ENCODE measurements at places on chromosomes 2 and 18.

- DNase-seq: peak; percentile 26
Measured at GRCh38 chr2:197889041-197889440, 84.6 kb downstream of the PLCL1 start.

- DNase-seq: no peak
Measured at GRCh38 chr2:21356086-21356856, 232.5 kb downstream of the TDRD15 start.

GRCh38 chr2:127024769-127025358 is 82.1 kb downstream of the BIN1 start:
- no peak for DNase-seq

- DNase-seq: no peak
Measured at GRCh38 chr2:96423291-96423690, 81.9 kb downstream of the NEURL3 start.

DNA sequence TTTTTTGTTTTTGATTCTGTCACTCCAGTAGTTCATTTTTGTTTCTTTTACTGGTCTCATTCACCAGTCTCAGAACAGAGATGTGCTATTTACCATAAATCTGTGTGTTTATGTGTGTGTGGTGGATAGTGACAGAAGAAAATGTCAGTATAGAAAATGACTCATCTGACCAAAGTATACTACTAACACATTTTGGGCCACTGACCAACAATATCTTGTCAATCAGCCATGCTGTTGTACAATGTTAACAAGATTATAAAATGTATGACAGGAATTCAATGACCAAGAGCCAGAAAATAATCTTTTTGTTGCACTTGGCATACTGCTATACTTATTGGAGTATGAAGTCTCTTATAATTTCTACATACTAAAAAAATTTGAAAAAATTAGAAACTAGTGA is 1081.4 kb upstream of the NRXN1 start:
- no peak for DNase-seq

GRCh38 chr18:24108641-24109040 is 30.2 kb upstream of the CABYR start:
- no peak for DNase-seq

GRCh38 chr2:68341583-68341982 is 21.8 kb upstream of the CNRIP1 start:
- DNase-seq: no peak

- peak; percentile 5 for DNase-seq
Measured at GRCh38 chr18:79857082-79857671, 59.4 kb downstream of the KCNG2 start.

GRCh38 chr2:233672886-233673285 is 1.2 kb downstream of the UGT1A9 start:
- DNase-seq: no peak

- no peak for DNase-seq
Measured at GRCh38 chr2:18976168-18976961, 382.1 kb downstream of the OSR1 start.

DNA sequence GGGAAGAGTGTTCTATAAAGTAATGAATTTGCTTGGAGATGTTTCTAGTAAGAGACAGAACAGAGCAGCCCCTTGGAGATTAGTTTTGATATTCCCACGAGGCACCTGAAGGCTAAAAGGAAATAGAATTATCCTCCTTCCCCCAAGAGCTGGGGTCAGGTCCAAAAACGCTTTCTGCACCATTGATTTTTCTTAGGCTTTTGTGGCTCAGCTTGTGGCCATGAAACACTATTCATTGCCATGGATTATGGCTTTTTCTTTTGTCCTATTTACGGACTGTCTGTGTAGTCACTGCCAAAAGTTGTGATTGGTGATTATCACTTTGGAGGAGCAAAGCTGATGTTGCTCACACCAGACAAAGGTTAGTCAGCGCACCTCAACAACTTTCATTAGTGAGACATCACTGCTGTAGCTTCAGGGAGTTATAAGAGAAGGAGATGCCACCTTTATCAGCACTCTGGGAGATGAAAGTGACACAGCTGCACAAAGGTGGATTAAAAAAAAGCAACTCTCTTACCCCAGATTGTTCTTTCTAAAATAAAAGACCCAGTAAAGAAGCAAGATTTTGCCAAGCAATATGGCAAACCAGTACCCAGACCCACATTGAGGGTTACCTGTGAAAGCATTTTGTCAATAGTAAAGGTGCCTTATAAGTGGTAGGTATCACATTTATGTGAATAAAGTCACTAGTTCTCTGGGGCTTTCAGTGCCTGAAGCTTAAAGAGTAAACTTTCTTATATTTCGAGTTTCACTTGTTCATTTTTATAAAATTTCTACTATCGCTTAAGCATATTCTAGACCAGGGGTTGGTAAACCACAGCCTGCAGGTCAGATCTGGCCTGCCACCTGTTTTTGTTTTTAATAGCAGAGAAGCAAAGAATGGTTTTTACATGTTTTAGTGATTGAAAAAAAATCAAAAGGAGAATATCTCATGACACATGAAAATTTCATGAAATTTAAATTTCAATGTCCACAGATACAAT is 10.6 kb downstream of the CXCR4 start:
- no peak for DNase-seq

- DNase-seq: no peak
Measured at GRCh38 chr2:15253835-15254286, 307.3 kb downstream of the NBAS start.

DNA sequence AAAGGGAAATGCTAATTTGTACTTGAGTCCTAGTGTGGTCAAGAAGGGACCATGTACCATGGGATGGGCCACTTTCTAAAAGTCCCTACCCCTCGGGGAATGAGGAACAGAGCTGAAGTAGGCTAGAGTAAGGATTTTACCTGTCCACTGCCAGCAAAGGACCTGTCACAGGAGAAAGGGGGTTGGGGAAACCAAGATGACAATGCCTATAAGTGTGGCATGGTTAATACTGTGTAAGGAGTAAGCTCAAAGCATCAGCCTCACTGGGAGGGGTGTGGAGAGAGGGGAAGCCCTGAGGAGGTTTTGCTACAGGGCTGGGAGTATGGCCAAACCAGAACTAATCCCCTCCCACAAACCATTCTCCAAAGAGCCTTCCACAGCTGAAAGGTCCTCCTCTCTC is 15.8 kb downstream of the GKN2 start:
- DNase-seq: no peak

DNA sequence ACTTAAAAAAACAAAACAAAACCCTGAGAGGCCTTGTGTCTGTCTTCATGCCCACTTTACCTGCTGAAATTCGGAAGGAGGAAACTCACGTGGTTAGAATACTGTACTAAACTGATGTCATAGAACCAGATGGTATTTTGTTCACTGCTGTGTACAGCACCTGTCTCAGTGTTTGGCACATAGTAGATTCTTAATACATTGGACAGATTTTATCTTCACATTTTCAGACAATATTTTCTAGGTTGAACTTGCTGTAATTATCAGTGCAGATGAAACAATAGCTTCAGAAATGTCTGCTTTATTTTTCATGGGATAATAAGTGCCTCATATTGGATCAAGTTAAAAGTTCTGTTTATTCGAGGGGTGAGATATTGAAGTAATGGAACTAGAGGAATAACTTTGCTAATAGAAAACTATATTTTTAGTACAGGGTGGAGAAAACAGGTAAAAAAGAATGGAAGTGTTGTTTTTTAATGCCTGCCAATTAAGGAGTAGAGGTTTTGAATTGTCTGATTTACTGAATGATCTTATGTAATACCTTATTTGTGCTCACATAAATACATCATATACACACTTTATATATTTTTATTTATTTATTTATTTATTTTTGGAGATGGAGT is 23.7 kb downstream of the DDX1 start:
- DNase-seq: no peak

GRCh38 chr18:57085371-57085770 is 61.5 kb upstream of the BOD1L2 start:
- no peak for DNase-seq

- no peak for DNase-seq
Measured at GRCh38 chr2:175648577-175649063, 353.4 kb downstream of the LNPK start.

DNA sequence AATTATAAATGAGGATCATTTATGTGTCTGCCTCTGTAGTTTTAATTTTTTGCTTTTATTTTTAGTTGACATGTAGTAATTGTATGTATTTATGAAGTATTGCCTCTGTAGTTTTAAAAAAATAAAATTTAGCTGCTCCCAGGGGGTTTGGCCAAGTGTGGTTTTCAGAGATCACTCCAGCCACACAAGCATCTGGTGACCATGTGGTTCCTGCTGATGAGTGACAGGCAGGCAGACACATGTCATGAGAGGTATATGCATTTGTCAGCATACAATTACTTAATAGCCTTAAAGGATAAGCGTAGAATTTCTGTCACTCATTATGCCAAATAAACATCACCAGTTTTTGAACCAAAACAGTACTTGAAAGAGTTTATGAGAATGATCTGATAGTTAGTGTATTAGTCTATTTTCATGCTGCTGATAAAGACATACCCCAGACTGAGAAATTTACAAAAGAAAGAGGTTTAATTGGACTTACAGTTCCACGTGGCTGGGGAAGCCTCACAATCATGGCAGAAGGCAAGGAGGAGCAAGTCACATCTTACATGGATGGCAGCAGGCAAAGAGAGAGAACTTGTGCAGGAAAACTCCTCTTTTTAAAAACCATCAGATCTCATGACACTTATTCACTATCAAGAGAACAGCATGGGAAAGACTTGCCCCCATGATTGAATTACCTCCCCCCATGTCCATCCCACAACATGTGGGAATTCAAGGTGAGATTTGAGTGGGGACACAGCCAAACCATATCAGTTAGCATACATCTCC is 29.6 kb downstream of the MREG start:
- no peak for DNase-seq

DNA sequence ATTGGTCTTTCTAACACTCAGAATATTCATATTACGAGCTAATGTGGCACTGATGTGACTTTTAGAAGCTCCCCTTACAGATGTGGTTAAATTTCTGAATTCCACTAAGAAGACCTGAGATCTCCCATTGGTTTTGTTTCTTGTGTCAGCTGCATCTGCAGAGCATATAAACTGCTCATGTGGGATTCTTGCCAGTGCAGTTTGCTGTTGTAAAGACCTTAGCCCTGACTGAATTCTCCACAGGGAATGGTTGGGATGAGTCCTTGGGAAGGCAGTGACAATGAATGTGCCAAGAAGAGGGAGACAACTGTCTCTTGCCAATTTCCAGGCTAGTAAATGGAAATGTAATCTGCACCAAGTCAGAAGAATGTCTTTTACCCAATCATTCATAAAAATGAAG is 94.1 kb downstream of the PTPRM start:
- no peak for DNase-seq

GRCh38 chr2:32969444-32970162 is 22.9 kb downstream of the LTBP1 start:
- no peak for DNase-seq

- DNase-seq: no peak
Measured at GRCh38 chr2:134290358-134290757, 36.5 kb downstream of the MGAT5 start.

DNA sequence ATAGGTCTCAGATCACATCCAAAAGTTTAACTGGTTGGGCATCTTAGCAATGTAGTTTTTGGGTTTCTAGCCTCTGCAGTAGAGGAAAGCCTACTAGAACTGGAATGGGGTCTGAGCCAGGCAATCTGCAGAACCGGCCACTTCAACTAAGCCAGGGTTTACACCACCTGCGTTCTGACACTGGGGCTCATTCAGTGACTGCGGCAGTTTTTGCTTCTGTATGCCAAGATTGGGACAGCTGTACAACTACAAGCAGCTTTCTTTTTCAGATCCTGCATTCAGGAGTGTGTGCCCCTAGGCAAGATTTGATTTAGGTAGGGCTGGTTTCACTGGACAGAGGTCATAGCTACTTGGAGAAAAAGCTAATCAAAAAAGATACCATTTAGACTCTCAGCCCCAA is 43.7 kb upstream of the IGFBP5 start:
- DNase-seq: no peak

- DNase-seq: peak; percentile 41
Measured at GRCh38 chr2:120675460-120676130, 60.1 kb upstream of the GLI2 start.

GRCh38 chr2:60556175-60556574 is 2.7 kb upstream of the BCL11A start:
- no peak for DNase-seq

DNA sequence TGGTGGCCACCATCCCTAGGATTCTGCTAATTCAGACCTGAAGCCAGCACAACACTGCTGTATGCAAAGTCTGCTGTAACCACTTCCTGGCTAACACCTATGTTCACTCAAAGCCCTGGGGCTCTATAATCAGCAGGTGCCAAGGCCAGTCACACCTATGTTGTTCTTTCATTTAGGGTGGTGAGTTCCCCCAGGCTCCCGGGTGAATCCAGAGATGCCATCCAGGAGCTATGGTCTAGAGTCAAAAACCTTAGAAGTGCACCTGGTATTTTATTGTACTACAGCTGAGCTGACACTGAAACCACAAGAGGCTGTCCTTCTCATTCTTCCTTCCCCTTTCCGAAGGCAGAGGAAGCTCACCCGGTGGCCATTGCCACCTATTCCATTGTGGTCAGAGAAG is 46.2 kb upstream of the CCDC141 start:
- DNase-seq: no peak

DNA sequence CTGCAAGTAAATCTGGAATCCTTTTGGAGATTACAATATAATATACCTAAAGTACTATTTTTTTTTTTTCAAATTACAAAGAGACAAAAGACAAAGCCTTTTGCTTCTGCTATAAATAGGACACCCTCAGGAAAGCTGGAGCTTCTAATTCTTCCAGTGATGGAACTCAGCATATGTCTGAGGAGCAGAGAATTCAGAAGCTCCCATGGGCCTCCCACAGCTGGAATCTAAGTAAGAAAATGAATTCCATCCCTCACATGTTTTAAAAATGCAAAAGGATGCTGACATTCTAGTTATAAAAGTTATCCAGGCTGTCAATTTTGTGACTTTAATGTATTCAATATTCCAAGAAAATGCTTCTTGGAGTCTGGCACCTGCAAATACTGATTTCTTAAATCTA is 571.3 kb upstream of the LRRTM4 start:
- DNase-seq: no peak

GRCh38 chr18:3054214-3054613 is 41.3 kb upstream of the LPIN2 start:
- no peak for DNase-seq

DNA sequence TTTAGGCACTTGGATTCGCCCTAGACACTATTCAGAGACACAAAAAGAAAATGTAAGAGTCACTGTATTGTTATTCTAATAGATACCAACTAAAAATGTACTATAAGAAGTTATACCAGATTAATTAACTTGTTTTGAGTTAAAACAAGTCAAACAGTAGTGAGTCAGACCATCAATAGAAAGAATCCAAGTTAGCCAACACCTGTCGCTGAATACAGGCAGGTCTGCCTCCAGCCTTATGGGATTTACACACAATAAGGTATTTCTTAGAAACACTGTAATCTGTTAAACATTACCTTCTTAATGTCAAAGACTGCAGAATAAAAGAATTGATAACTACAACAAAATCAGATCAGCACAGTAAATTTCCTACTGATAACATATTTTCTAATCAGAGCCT is 181.4 kb downstream of the DYM start:
- no peak for DNase-seq

DNA sequence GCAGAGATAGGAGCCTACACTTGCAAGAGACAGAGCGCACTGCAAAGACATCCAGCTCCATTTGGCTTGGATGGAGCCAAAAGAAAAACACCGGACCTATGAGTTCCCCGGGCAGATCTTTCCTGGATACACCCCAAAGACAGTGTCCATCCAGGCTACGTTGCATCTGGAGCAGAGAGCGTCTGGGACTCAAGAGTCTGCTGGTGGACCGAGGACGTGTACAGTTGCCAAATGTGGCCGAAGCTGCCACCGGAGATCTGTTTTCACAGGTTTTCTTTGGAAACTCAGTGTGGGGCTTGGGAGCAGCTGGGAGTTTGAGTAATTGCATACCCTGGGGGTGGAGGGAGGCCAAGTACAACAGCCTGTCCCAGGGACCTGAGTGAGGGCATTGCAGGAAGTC is 192.3 kb upstream of the OSR1 start:
- no peak for DNase-seq

All from RKO (cell line).